ENCODE measurements at places on chromosomes 7 and 10. TPM values are rescaled to one million over a fixed set of nuclear protein-coding genes. Genes with fewer than 3 reads are reported as not detected.

- ATAC-seq: no peak
Observed at GRCh38 chr10:48414778-48415177, 108.3 kb downstream of the MAPK8 start.

GRCh38 chr10:93086289-93086688, 12.6 kb downstream of the CYP26A1 start:
- no peak for ATAC-seq

GRCh38 chr10:127695431-127695830, 41.6 kb upstream of the FOXI2 start:
- no peak for ATAC-seq

The CYP3A7 gene
- not detected for total RNA-seq

DNA sequence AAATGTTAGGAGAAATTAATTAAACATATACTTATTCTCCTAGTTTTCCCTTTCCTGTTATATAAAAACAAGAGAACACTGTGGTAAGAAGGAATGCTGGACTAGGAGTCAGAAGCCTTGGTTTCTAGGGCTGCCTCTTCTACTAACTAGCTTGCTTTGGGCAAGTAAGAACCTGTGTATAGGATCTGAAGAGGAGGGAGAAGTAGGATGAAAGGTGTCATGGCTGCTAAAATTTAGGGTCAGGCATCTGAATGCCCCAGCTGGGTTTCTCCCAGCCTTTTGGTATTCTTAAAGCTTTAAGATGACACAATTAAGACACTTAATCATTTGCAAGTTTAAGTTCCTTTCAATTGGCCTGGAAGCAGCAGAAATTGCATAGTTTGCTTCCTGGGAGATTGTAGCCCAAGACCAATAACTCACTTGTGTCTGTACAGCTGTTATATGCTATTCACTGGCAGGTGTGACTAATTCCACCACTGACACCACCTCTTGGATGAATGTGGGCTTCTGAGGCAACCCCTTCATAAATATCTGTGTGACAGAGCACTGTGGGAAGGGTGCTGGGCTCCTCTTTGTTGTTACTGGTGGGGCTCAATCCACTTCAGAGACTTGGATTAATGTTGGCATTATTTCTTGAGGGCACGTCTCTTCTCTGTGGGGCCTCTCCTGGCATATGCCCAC, 137.2 kb downstream of the LRMDA start:
- no peak for ATAC-seq

DNA sequence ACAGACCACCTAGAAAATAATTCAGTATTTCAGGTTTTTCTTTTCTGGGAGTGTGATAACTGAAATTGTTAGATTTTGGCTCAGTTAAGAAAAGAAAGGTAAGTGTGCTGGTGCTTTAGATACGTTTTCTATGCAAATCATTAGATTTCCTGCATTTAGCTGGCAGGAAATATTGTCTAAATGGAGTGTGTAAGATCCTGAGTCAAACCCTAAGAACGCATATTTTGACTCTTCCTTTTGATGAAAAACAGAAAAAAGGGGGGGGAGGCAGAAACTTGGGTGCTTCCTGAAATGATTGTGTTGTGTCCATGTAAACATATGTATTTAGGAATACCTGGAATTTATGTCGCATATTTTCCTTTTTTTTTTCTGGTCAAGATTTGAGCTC, 1.2 kb downstream of the GRK5 start:
- peak; percentile 20 for ATAC-seq

DNA sequence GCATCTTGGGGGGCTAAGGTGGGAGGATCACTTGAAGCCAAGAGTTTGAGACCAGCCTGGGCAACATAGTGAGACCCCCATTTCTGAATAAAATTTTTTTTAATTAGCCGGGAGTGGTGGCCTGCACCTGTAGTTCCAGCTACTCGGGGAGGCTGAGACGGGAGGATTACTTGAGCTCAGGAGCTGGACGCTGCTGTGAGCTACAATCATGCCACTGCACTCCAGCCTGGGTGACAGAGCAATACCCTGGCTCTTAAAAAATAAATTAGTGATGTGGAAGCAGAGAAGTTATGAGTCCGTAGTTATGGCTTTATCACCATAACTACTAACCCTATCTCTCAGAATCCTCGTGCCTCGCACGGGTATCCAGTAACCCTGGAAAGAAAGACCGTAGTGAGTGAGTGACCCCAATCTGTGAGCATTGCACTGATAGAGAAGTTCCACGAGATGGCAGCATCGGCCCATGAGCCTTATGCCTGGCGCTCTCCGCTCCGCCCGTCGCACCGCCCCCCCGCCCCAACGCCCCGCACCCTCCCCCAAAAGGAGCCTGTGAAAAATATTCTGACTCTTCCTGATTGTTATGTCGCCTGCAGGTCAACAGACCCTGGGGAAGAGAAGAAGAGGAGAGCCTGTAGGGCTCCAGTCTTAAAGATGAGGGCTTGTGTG, 4.9 kb upstream of the SLC29A3 start:
- no peak for ATAC-seq

The MARVELD1 gene
- total RNA-seq: 2.0 TPM

DNA sequence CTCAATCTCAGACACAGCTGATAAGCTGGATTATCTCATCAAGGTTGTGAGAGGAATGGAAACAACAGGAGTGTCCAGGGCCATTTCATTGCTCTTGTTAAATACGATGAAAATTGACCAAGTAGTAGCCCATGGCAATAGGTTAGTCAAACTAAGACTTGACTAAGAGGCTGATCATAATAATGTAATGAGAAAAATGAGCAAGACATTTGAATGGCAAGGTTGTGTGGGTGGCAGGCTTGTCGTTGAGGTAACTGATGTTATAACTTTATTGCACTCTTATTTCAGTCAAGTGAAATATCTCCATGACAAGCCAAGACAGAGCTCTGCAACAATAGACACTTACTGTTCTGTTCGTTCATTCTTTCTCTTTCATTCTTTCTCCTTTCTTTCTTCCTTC, 532.0 kb downstream of the GATA3 start:
- ATAC-seq: peak; percentile 93

The CREM gene
- total RNA-seq: 150 TPM
